ENCODE measurements at places on chromosomes 1 and 21.

DNA sequence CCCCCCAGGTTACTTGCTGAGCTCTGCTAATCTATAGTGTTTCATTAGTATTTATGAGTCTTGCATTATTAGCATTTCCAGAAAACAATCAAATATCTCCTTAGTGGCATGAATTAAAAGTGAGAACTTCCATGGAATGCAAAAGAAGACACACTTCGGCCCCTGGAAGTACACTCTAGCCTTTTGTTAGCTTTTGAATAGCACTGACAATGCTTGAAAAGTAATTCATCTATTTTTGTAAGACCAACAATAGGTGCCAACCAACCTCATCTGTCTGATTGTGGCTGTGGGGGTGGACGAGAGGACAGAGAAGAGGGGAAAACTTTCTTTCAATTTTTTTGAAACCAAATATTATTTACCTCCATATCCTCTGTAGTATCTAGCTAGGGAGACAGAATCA, 27.8 kb downstream of the KIAA0040 start:
- DNase-seq = no peak

DNA sequence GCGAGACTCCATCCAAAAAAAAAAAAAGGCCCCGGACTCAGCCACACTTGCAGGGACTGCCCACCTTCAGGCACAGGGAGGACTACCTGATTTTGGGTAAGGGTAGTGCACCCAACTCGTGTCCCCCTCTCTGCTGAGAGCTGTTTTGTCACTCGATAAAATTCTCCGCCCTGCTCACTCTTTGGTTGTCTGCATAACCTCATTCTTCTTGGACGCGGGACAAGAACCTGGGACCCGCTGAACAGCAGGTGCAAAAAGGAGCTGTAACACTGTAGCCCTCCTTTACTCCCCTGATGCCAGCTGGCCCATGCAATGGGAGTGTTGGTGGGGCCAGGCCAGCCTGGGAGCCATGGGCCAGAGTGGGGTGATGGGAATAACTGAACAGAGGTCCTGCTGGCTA, 10.6 kb downstream of the S100B start:
- no peak for DNase-seq

DNA sequence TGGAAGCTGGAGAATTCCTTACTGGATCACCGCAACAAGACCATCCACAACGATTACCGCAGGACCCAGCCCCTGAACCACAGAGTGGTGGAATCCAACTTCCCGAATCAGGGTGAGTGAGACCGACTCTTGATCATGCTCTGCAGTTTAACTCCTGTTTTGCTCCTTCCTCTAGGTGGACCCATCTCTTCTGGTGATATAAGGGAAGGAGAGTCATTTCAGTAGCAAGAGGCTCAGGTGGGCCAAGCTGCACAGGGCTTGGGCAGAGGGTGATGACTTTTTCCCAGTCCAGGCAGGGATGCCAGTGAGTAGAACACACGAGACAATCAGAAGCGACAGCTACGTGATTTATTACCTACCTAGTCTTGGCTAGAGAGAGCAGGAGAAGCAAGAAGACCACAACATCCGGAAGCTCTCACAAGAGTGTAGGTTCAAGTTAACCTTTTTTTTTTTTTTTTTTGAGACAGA, 25.2 kb downstream of the CA6 start:
- DNase-seq = no peak

DNA sequence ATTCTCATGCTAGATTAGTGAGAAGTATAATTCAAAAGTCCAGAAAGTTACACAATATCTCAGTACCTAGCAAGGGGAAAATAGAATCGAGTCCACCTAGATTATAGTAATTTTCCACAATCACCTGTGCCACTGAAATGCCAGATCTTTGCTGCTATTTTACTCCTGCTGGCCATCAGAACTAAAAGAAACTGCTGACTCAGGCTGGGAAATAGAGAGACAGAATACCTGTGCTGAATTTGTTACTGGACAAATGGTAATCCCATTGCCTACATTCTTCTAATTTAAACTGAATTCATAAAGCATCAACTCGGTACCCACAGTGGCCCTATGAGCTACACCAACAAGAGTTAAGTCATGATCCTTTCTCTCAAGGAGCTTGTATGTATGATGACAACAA, 55.0 kb downstream of the USH2A start:
- no peak for DNase-seq

GRCh38 chr21:30206551-30207251, 9.2 kb downstream of the CLDN8 start:
- DNase-seq = no peak

DNA sequence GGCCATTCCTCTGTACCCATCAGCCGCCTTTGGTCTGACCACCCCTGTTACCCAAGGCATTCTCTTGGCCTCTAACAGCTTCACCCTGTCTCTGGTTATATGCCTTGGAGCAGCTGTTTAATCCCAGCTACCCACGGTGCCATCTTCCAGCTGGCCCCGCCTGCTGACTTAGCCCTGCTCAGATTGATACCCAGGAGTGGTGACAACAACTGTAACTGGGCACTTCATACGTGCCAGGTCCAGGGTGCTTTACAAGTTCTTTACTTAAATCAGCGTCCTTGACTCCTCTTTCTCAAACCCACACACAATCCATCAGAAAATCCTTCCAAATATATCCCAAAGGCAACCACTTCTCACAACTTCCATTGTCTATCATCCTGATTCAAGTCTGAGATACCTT, 37.2 kb upstream of the HMGB4 start:
- DNase-seq = no peak

All from HepG2 (cell line).